ENCODE measurements at places on chromosomes 4 and X.
A peak's percentile ranks its signal among the peaks of the same experiment; 100 is the strongest.

GRCh38 chr4:5700459-5700858 lies 7.9 kb downstream of the EVC2 start:
- no peak for DNase-seq

GRCh38 chrX:103063918-103064434 lies at the start of gene BEX1:
BEX1 (minus strand) TSS chrX:103064171; CDS start chrX:103063274, 897 bp downstream.
- peak; percentile 41 for DNase-seq

GRCh38 chrX:48667509-48667908 lies 16.1 kb upstream of the WAS start:
- no peak for DNase-seq

- no peak for DNase-seq
Observed at GRCh38 chrX:30690330-30690729, 37.1 kb downstream of the GK start.

- DNase-seq: no peak
Observed at GRCh38 chr4:10118048-10119004, 1.7 kb upstream of the WDR1 start.

- DNase-seq: no peak
Observed at GRCh38 chr4:32321421-32321820, 1601.3 kb downstream of the PCDH7 start.

DNA sequence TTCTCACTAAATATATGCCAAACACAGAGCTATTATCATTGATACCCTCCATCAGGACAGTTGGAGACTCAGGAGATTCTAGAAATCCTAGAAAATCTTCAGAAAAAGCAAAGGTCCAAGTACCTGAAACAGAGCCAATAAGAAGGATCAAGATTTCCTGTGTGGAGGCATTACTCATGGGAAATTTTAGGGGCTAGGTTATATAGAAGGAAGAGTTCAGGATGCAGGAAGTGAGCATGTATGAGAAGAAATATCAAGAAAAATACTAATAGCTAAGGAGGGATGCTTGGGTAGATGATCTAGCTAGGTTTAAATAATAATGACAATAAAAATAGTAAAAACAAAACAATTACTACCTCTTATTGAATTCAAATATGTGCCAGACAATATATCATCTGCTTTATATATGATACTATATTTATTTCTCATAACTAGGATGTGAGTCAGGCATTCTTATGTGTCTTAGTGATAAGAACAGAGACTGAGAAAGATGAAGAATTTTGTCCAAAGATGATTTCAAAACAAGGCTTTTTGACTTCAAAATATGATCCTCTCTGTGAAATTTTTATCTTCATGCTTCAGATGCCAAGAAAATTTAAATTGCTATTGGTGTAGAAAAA lies 66.4 kb upstream of the HHIP start:
- no peak for DNase-seq

- no peak for DNase-seq
Observed at GRCh38 chr4:108601532-108601931, 18.8 kb upstream of the RPL34 start.

- peak; percentile 82 for DNase-seq
Observed at GRCh38 chr4:114598191-114599121, at the start of gene UGT8. UGT8 (plus strand) TSS chr4:114598807; CDS start chr4:114622881, 24,074 bp downstream.

DNA sequence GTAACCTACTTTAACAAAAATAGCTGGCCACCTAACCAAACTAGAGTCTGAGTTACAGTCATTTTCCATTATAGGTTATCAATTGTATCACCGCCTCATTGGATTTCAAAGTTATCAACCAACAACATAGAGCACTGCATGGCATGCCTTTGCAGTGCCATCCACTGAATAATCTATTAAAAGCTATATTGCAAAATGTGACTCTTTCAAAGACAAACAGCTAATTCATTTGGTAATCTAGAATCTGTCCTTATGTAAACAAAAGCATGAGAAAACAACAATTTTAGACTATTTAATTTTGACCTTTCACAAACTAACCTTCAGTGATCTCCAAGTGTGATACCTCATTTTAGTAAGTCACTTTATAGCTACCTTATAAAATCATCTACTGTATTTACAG lies 144.2 kb upstream of the SH3RF1 start:
- no peak for DNase-seq

DNA sequence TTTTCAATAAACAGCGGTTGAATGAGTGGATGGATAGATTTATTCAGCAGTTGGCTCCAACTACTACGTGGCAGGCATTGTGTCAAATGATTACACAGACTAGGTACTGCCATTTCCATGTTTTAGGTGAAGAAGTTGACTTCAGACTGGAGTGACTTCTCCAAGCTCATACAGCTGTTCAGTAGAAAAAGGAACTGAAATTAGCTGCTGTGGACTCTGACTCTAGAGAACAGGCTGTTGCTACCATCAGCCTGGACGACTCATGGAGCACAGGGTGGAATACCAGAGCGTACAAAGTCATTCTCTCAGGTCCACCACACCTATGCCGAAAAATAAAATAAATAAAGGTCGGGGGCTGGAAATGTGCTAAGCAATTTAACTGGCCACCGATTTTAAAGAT lies 45.3 kb downstream of the TENM3 start:
- DNase-seq: no peak

- no peak for DNase-seq
Observed at GRCh38 chrX:134631426-134632346, 26.6 kb downstream of the PLAC1 start.

GRCh38 chrX:24005867-24006266 lies 21.1 kb downstream of the KLHL15 start:
- no peak for DNase-seq

DNA sequence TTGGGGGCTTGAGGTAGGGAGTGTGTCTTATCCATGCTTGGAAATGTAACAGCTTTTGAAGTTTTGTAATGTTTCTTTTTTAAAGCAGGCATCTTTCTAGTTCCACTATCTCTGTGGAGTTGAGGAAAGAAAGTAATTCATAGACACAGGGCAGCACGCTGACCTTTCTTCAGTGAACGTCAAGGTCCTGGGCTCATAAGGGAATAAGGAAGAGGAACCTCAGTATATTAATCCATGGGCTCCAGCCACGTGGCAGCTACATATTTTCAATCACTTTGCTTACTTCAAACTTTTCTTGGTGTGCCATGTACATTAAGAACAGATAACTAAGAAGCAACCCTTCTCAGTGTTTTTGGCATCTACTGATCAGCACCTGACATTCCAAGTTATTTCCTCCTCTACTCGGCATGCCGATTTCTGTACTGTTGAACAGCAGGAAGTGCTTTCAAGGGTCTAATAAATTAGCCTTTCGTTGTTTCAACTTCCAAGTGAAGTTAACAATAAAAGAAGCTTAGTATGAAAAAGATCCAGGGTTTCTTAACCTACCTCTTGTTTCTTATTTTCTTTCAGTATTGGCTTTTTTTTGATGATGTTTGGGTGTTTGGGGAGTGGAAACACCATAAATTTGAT lies 88.2 kb downstream of the SORBS2 start:
- DNase-seq: no peak

DNA sequence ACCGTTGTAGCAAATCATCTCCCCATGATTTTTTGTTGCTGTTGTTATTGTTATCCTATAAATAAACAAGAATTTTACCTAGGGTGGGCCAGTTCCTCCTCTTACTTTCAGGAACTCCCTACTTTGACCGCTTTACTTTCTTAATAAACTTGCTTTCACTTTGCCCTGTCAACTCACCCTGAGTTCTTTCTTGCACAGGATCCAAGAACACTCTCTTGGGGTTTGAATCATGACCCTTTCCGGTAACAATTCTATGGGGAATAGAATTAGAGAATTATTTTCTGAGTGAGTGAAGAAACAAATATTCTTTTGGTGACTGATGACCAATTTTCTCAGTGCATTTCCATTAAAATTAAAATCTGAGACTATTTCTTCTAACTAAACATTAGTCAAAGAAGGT lies 584.0 kb upstream of the TENM3 start:
- DNase-seq: no peak

DNA sequence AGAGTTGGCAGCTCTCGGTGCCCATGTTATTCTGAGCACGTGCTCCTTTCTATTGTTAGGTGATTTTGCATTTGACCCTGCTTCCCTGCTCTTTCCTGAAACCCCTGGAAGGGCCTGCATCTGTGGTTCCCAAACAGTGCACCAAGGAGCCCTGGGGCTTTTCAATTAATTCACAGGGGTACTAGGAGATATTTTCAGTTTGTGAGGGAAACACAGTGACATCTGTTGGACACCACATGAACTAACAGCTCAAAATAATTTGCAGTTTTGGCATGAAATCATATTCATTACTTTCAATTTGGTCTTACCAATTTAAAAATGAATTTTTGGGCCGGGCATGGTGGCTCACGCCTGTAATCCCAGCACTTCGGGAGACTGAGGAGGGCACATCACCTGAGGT lies 156.6 kb downstream of the GATB start:
- DNase-seq: no peak

Measured in hippocampal formation (tissue), 2 donors.